ENCODE measurements at places on chromosomes 11 and 22.

- no peak for DNase-seq
Measured at GRCh38 chr22:22666307-22667091, 22.1 kb downstream of the GGTLC2 start.

- DNase-seq, result no peak
Measured at GRCh38 chr11:21861314-21861713, 331.6 kb upstream of the ANO5 start.

DNA sequence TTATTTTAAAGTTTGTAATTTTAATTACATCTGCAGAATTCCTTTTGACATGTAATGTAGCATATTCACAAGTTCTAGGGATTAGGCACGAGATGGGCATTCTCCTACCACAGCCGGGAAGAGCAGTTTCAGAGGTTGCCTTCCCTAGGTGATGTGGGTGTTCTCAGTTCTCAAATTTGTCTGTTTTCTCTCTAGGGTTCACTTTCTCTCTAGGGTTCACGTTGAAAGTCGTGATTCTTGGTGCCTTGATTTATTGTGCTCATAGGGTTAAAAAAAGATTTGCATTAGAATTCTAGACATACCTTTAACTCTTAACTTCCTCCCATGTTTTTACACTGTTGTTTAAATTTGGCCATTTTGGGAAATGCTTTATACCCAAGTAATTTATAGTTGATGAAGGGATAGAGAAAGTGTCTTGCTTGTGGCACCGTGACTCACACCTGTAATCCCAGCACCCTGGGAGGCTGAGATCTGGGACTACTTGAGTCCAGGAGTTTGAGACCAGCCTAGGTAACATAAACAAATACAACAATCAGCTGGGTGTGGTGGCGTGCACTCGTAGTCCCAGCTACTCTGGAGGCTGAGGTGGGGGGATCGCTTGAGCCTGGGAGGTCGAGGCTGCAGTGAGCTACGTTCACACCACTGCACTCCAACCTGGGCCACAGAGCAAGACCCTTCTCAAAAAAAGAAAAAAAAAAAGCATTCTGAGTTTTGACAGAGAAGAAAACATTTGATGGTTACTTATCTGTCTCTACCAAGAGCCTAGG, 3.6 kb downstream of the MED15 start:
- DNase-seq, result no peak

GRCh38 chr11:111602865-111603610, 789 bp downstream of the SIK2 start:
- DNase-seq, result no peak

- DNase-seq, result no peak
Measured at GRCh38 chr11:102147632-102148031, 37.4 kb downstream of the YAP1 start.

All from activated T-helper 9 cell treated with anti-CD3 and anti-CD28 coated beads, Interleukin-2, amount 50 U/mL, for 16 hours (primary cell).